ENCODE measurements at places on chromosomes 11 and 22.

GRCh38 chr11:2933375-2934020 is 4.3 kb upstream of the PHLDA2 start:
- DNase-seq = peak; percentile 83

DNA sequence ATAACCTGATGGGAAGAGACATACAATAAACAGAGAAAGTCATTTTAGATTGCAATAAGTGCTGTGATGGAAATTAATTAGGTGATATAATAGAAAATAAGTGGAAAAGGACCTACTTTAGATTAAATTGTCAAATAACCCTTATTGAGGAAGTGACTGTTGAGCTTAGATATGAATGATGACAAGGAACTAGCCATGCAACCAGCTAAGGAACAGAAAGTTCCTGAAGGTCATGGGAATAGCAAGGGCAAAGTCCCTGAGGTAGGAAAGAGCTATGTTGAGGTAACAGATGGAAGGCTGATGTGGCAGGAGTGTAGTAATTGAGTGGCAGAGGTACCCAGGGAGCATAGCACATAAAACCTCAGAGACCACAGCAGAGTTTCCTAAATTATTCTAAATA is 135.2 kb downstream of the WNT11 start:
- no peak for DNase-seq

DNA sequence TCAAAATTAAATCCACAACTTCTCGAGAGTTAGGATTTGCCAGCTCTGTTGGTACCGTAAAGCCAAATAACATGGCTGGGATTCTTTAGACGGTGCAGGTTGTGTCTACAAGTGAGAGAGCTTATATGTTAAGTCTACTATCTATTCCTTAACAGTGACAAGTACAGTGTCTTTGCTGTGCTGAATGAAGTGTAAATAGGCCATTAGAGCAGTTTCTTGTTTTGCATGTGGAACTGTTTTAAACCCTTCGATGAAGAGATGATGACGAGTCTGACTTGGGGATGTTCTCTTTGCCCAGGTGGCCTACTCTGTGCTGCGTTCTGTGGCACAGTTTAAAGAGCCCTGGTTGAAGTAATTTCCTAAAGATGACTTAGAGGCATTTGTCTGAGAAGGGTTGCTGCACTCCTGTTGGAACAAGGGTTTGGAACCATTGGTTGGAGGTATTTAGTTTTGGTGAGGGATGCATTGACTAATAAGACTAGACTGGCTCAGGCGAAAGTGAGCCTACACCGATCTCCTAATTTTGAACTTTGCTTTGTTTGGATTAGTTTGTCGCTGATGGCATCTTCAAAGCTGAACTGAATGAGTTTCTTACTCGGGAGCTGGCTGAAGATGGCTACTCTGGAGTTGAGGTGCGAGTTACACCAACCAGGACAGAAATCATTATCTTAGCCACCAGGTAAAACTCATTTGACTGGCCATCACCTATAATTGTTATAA is 988 bp downstream of the RPS3 start:
- DNase-seq = no peak

GRCh38 chr11:64751136-64751535 is 7.2 kb upstream of the RASGRP2 start:
- peak; percentile 10 for DNase-seq

- DNase-seq = no peak
These were observed 3.5 kb downstream of the KCNJ5 start for GRCh38 chr11:128894685-128895084.

DNA sequence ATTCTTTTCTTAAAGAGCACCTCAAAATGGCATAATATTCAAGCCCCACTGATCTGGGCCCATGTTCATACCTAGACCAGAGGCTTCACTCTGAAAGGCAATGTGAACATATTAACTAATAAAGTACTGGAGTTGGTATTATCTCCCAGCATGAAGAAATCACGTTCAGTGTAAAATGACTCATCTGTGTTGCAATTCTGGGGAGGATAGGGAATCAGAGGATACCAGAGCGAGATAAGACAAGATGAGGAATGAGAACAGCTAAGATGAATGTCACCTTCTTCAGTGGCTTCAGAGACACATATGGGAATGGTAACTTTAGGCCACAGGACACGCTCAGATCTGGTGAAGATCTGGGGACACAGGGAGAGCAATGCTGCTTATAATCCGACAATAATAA is 121.1 kb downstream of the NTM start:
- peak; percentile 15 for DNase-seq

All from AG08396 (cell line).